Renal pelvis (tissue), 12 donors: ENCODE measurements at places on chromosomes 6 and 20. TPM values are rescaled to one million over a fixed set of nuclear protein-coding genes. Genes with fewer than 3 reads are reported as not detected.
A peak's percentile ranks its signal among the peaks of the same experiment; 100 is the strongest.

GRCh38 chr20:43306837-43307236 lies 117.1 kb upstream of the PTPRT start:
- no peak for DNase-seq

GRCh38 chr6:28897369-28897745 lies 26.4 kb downstream of the TRIM27 start:
- no peak for DNase-seq

GRCh38 chr6:124995645-124996325 lies 33.5 kb downstream of the RNF217 start:
- DNase-seq, result no peak

DNA sequence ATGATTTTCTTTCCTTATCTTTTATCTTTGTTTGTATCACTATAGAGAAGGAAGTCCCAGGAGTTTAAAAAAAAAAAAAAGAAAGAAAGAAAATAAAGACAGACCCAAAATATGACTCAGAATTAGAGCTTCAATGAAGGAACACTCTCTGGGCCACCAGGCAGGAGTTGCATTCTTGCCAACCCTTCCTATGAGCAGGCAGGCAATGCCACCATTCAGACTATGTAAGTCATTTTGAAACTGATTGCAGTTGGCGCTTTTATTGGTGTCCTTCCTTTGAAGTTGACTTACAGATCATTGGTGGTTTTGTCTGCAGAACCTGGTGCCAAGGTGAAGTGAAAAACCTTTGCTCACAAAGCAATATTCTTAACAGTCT lies 50.3 kb downstream of the MYB start:
- no peak for DNase-seq

GRCh38 chr6:135346747-135347146 lies 150.8 kb downstream of the AHI1 start:
- DNase-seq, result no peak

DNA sequence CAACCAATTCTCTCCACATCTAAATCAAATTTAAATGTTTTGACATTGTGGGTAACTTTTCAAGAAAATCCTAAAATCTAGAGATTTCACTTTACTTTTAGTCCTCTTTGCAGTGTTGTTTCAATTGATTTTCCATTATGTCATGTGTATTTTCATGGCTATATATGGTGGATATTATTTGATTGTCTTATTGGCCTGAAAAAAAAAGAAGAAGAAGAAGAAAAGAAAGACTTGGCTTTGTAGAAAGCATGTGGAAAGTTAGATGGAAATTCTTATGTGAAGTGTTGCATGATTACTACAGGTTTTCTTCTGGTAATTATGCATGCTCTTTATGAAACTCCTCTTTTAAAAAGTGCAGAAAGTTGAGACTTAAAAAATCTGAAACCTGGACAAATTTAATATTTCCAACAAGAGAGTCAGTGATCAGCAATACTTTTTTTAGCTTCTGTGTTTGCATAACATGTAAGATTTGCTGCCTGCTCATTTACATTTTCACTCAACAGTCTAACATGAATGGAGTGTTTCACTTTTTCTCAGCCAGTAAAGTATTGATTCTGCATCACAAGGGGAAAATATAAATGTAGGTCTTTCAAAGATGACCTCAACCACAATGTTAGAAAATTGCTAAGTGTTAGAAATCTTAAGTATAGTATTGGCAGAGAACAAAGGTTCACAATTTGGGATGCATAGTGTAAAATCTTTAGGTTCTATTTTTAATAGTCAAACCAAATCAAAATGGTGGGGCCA lies 438.7 kb downstream of the BCKDHB start:
- no peak for DNase-seq

DNA sequence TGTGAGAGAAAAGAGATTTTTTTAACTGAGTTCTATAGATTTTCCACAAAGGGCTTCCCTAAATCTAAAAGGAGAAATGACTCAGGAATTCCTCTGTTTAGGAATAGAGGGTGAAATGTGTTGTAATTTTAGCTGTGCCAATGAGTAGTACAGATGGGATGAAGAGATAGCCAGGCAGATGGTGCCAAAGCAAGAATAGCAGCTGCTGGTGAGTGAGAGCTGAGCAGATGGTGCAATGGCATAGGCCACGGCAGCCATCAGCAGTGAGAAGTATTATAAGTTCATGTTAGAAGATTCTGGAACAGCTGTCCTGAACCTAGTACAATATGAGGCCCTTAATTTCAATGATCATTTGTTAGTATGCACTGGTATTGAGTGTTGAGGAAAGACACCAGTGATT lies 40.2 kb upstream of the CRISP1 start:
- no peak for DNase-seq

- no peak for DNase-seq
Measured at GRCh38 chr6:136775548-136775947, 16.7 kb downstream of the MAP3K5 start.

DNA sequence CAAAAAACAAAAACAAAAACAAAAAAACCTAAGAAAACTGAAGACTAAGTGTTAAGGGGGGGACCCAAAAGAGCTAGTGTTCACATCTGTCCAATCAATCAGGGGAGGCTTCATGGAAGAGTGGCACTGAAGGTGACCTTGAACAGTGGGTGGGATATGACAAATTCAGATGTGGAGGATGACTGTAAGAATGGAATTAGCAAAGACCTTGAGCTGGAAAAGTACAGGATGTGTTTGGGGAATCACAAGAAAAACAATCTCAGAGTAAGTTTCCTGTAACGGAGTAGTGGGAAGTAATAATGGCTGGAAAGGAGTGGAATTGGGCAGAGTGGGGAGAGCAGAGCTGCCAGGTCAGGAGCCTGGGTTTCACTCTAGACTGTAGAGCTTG lies 2.9 kb upstream of the IER3 start:
- no peak for DNase-seq

DNA sequence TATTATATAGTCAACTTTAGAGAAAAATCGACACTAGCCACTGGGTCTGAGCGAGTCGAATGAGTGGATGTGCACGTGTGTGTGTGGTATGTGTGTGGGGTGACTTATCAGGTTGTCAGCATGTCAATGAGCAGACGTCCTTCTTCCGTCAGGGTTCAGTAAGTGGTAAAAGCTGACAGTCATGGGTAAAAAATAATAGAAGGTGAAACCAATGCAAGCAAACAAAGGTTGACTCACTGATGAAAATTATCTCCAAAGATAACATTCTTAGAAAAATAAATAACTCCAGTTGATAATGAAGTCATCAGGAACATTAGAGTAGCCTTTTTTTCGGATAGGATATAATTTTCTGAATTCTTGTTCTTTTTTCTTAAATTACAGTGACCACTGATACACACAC lies 243.8 kb upstream of the FOXQ1 start:
- no peak for DNase-seq

DNA sequence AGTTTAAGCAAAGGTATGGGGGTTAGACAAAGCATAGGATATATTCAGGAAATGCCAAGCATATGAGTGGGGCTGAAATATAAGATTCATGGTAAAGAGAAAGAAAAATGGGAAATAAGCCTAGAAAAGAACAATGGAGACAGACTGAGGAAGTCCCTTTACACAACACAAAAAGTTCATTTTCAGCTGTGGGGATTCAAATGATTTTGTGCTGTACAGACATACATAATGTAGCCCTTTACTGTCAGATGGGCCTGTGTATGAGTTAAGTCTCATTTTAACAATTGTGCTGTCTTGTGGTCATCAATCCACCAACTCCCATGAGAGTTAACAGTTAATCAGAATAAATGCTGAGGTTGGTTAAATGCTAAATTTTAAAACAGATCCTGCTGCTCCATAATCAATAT lies 37.2 kb downstream of the REV3L start:
- DNase-seq, result no peak

- no peak for DNase-seq
Measured at GRCh38 chr6:2440516-2440915, 195.1 kb upstream of the GMDS start.

DNA sequence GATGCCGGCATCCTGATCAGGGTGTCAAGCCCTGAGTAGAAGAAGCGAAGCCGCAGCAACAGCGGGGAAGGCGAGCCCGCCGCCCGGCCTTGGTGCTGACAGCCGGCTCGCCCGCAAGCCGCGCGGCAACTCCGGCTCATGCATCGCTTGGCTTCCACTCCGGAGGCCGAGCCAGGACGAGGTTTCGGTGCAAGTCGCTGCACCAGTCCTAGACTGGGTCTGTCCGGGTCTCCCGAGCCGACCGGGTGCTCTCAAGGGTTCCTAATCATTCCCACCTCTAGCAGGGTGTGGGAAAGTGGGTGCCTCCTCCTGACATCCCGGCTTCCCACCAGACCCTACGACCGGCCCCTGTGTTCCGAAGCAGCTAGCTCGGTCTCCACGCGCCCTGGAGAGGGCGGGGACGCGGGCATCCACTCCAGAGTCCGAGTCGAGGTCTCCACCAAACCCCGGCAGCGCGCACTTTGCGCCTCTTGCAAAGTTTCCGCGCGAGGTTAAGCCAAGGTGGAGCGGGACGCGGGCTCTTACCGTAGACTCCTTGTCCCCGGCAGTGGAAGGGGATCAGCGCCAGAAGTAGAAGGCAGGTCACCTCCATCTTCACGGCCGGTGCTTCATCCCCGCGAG lies 1.4 kb downstream of the MDGA1 start:
- DNase-seq, result no peak

GRCh38 chr20:46027245-46027853 lies 1.7 kb upstream of the SLC12A5 start:
- peak; percentile 77 for DNase-seq

GRCh38 chr20:37598100-37598543 lies 70.4 kb upstream of the BLCAP start:
- peak; percentile 37 for DNase-seq

- no peak for DNase-seq
Measured at GRCh38 chr20:43559147-43559987, 540 bp downstream of the SGK2 start.

The HAO1 gene
- 0.09 TPM for polyA plus RNA-seq

The KIAA1755 gene
- 3.1 TPM for polyA plus RNA-seq

The WDR46 gene
- polyA plus RNA-seq, result 70.6 TPM

The IL17A gene
- not detected for polyA plus RNA-seq
